ENCODE measurements at places on chromosomes 6 and 20.

GRCh38 chr6:161439093-161439492 lies 165.2 kb upstream of the AGPAT4 start:
- DNase-seq = peak; percentile 47

DNA sequence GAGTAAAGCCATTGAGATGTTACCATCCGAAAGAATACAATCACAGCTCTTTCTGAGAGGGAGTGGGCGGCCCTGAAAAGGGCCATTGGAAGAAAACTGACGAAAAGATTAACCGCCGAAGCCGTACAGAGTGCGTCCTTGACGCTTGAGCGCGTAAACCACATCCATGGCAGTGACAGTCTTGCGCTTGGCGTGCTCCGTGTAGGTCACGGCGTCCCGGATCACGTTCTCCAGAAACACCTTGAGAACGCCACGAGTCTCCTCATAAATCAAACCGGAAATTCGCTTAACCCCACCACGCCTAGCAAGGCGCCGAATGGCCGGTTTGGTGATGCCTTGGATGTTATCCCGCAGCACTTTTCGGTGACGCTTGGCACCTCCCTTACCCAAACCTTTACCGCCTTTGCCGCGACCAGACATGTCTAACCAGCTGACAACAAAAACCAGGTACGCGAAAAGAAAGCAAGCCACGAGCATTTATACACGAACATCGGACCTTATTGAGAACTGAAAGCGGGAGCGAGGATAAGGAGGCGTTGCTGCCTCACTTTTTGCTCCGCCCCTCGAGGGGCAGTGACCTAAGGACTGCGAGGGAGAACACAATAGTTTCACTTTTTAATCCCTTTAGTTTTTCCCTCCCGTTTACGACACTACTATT lies 60.3 kb upstream of the HFE start:
- peak; percentile 41 for DNase-seq

DNA sequence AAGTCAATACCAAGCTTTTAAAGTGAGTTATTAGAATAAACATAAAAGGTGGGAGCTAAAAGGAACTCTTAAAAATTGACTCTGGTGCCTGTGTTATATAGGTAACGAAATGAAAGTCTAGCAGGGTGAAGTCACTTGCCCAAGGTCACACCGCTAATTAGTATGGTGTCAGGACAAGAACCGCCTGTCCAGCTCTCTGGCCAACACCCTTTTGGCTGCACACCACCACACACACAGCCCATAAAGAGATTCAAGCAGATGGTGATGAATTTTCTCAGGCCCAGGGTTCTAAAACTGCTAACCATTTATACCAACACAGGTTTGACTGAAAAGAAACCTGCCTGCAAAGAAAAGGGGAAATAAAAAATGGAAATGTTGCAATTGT lies 20.2 kb downstream of the GFOD1 start:
- DNase-seq = no peak

DNA sequence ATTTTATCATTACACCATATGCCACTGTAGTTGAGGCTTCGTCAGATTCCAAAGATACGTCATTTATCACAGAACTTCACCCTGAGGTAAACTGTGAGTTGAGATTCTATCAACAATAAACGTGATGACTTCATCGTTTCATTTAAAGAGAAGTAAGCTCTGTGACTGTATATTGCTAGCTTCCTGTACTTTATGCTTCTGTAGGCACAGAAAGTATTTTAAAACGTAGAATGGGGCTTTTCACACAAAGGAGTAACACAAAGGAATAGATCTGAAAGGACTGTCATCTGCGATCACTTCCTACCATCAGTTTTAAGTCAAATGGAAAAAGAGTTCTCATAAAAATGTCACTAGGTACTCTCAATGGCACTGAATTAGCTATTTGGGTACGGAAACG lies 234.4 kb upstream of the MCHR2 start:
- DNase-seq = no peak

GRCh38 chr6:153816366-153816765 lies 222.7 kb upstream of the OPRM1 start:
- no peak for DNase-seq

DNA sequence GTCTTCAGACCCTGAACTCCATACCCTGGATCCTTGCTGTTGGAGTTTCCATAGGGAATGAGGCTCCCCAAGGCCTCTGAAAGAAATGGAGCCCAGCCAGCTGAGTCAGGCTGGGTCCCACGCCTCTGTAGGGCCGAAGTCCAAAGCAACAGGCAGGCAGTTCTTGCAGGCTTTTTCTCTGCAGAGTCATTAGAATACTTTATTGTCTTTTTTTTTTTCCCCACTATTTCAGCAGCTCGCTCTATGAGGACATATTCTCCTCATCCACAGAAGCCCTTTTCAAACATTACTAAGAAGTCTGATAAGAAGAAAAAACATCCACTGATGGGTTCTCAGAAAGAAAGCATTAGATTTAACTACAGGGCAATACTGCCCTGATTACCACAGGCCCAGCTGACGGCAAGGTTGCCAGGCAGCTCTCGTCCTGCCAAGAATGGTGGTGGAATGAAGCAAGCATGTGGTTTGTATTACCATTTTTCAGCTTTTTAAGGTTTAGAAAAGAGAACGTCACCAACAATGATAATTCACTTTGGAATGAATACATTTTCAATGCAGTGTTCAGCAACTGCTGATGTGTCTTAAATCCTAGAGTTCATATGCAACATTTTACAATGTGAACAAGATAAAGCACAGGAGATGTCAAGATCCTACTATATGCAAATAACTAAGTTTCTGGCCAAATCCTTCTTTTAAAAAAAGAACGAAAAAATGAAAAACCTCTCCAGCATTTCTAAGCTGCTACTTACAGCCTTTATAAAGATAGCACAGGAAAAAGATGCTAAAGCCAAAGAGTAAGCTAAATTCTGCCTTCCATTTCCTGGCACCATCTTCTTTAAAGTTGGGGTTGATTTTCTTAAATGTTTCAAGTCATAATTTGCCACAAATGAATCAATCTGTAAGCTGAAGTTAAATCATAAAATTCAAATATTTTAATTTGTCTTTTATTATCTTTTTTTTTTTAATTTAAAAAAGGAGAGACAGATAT lies 223.6 kb upstream of the CITED2 start:
- DNase-seq = peak; percentile 17

DNA sequence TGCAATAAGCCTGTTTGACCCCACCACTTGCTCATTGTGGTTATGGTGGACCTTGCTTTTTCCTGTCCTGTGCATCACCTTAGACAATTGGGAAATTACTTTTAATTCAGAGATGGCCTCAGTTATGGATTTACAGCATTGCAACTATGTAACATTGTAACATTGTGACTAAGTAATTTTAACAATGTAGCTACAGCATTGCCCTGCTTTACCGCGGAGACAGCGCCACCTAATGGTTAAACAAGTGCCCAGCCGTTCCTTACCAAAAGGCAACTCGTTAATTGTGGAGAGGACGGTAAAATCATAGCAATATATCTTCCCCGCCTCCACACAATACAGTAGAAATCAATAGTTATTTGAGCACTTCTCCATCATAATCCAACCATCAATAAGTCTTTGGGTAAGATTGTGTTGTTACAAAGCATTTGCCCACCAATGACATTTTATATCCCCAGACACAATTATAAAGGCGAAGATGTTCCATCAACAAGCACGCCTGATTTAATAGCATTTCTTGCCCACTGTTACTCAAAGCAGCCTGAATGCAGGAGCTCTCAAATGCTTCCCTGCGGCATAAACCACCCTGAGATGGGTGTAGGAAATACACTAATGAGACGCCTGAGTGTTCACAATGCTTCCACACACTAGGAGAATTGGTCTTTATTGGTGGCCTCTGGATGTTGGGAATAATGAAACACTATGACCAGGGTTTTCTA lies 93.7 kb downstream of the PROKR2 start:
- peak; percentile 71 for DNase-seq

DNA sequence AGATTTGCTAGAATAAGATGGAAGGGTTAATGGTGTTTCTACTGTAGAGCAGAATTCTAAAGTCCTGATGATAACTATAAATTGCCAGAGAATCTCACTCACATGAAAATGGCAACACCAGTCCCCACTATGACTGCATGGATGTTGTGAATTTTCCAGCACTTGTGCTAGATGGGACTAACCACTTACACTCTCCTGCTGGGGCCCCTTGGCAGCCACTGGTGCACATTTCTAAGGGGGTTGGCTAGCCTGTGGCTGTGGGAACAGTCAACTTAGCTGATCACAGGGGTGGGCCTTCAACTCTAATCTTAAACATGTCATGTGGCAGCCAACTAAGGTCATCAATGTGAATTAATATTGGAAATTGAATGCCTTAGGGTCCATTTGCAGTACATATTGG lies 271.2 kb downstream of the PHACTR1 start:
- no peak for DNase-seq

DNA sequence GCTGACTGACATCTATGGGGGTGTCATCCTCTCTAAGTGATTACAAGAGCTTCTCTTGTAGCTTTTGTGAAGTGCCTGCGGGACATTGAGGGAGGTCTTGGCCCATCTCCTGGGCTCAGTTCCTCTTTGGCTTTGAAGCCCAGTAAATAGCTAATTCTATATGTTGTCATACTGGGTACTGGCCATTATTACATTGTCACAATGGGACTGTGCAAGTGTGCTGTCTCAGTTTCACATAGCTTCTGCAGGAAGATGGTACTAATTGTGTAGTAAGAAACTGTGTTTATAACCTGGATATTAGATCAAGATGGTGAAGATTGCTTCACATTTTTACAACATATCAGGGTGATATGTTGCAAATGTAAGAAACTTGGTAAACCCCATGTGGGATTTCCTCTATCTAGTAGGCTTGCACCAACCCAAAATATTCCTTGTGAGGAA lies 19.9 kb downstream of the SPINT3 start:
- no peak for DNase-seq

DNA sequence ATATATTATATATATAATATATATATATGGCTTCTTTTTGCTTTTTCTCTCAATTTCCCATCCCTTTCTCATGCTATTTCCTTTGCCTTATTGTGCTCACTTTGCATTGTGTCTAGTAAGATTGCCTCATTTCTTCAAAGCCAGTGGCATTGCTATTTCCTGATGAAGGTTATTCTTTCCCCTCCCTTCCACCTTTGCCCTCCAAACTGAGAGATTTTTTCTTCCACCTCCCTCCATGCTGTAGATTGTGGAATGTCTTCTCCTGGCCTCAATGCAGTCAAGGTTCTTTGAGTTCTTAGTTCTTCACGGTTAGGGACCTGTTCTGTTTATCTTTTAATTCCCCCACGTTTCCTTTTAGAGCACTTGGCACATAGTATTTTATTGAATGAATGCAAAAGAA lies 17.2 kb downstream of the SH3BGRL2 start:
- DNase-seq = no peak

- DNase-seq = no peak
Measured at GRCh38 chr6:45951321-45952167, 64.1 kb downstream of the CLIC5 start.

DNA sequence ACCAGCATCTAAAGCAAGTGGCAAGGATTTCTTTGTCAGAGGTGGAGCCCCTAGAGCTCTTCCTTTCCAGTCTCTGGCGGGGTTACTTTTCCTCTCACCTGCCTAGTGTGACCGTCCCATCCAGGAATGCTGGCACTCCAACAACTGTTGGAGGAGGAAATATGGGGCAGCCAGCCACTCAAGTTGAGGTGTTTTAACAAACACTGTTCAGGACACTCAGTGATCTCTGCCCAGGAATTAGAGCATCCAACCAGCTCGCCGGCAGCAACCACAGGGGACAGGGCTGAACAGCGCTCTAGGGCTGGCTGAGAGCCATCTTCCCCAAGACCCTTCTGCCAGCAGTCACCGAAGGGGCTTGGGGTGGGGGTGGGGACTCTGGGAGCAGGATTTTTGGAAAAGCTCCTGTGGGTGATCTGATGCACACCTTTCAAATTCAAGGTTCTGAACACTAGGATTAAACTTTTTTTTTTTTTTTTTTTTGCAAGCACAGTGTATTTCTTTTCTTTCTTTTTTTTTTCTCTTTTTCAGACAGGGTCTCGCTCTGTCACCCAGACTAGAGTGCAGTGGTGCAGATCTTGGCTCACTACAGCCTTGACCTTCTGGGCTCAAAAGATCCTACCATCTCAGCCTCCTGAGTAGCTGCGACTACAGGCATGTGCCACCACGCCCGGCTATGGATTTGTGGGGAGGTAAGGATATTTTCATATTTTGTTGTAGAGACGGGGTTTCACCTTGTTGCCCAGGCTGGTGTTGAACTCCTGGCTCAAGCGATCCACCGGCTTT lies 28.4 kb upstream of the KCNK16 start:
- no peak for DNase-seq

GRCh38 chr20:24838546-24839535 lies 110.2 kb upstream of the CST7 start:
- DNase-seq = no peak

DNA sequence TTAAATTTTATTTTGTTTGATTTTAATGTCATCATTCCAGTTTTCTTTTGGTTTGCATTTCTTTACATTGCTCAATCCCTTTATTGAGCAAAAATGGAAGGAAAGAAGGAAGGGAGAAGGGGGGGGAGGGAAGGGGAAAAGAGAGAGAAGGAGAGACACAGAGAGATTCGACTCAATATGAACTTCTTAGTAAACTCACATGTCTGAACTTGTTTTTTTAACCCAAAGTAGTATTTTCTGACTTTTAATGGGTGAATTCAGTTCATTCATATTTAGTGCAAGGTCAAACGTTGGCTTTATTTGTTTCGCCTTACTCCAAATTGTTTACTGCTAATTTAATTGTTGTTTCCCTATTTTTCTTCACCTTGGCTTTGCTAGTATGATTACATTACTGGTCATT lies 278.6 kb downstream of the COL12A1 start:
- no peak for DNase-seq

- DNase-seq = no peak
Measured at GRCh38 chr6:28277746-28278145, 3.6 kb upstream of the PGBD1 start.

DNA sequence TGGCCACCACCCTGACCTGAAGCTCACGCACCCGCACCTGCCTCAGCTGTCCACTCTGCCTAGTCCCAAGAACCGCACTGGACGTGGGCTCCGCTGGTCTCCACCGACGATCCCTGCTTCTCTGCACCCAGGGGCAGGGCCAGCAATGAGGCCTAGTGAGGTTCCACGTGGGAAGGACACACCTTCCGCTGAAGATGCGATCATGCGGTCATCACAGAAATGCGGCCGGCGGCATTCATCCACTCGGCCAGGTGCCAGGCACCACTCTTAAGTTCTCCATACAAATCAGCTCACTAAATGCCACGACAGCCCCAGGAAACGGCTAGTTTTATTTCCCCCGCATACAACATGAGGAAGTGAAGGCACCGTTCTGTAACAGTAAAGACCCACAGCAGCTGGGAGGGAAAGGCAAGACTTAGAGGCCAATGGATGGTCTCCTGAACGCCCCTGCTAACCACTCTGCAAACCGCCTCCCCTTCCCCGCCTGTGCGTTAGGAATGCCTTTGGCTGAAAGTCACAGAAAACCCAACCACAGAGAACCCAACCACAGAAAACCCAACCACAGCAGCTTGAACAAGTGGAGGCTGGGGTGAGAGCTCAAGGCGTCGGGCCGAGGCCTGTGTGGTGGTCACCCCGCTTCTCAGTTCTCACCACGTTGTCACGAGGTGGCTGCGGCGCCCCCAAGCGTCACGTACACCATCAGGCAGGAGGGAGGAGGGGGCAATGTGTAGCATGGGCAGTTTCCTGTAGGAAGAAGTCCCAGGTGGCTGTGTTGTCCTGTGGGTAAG lies 204.4 kb downstream of the TAF4 start:
- DNase-seq = no peak

Data from A549 (cell line).